ENCODE measurements at places on chromosomes 5 and 9.
A peak's percentile ranks its signal among the peaks of the same experiment; 100 is the strongest.

- no peak for DNase-seq
Observed at GRCh38 chr5:128799945-128800344, 165.3 kb upstream of the SLC27A6 start.

- peak; percentile 28 for DNase-seq
Observed at GRCh38 chr5:91928754-91929521, 545.8 kb upstream of the ARRDC3 start.

GRCh38 chr9:84554069-84554664 is 115.4 kb upstream of the NTRK2 start:
- DNase-seq: no peak

DNA sequence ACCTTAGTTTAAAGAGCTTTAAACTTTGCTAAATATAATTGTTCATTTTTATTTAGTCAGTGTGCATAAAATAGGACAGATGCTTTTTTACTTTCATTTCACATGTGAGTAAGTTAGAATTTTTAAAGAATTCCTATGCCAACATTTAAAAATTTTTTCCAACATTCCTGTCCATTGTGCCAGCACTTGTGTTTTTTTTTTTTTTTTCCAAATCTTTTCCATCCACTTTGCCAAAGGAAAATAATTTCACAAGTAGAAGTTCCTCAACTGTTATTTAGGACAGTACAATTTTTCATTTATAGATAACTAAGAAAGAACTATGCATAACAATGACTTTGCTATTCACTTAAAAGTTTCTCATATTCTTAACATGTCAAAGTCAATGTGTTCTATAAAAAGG is 189.5 kb downstream of the ADAMTS6 start:
- no peak for DNase-seq

GRCh38 chr5:144378681-144379080 is 208.0 kb downstream of the KCTD16 start:
- DNase-seq: no peak

- no peak for DNase-seq
Observed at GRCh38 chr5:1820926-1821325, 19.7 kb downstream of the NDUFS6 start.

GRCh38 chr9:4266602-4267001 is 33.3 kb downstream of the GLIS3 start:
- DNase-seq: no peak

DNA sequence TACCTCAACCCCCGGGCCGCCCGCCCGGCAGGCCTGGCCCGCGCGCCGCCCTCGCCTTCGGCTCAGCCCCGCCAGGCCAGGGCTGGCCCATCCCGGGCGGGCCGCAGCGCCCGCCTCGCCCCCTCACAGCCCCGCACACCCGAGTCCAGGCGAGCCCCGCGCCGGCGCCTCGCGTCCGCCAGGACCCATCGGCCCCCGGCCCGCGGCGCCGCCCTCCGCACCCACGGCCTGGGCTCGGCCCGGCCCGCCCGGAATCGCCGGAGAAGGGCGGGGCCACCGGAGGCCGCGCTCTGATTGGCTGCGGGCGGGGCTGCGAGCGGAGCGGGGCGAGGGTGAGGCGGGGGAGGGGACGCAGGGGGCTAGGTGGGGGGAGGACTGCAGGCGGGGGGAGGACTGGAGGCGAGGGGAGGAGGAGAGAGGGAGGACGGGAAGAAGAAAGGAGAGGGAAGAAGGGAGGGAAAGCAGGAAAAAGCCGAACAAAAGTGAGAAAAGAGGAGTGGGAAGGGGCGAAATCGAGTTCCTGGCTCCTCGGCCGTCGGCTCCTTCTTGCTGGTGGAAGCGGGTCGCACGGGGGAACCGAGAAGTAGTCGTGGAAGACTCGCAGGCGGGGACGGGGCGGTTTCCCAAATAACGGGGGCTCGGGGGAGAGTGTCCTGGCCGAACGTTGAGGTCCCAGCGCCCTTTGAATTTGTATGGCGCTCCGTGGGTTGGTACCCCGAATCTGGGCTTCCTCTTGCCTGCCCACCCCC is 472 bp upstream of the UBTD2 start:
- DNase-seq: peak; percentile 82

DNA sequence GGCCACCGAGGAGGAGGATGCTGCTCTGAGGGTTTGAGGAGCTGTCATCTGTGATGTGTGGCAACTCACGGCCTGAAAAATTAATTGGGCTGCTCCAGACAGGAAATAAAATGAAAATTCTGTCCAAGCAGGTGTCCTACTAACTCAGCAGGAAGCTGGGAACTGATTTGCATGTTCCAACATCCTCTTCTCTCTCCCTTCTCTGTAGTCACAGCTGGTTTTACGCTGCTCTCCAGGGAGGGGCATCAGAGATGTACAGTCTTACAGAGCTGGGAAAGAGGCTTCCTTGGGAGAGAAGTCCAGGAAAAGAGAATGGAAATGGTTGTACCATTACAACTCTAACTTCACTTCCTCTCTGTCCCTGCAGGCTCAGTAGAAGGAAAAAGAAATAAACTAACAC is 24.2 kb upstream of the SIL1 start:
- no peak for DNase-seq

DNA sequence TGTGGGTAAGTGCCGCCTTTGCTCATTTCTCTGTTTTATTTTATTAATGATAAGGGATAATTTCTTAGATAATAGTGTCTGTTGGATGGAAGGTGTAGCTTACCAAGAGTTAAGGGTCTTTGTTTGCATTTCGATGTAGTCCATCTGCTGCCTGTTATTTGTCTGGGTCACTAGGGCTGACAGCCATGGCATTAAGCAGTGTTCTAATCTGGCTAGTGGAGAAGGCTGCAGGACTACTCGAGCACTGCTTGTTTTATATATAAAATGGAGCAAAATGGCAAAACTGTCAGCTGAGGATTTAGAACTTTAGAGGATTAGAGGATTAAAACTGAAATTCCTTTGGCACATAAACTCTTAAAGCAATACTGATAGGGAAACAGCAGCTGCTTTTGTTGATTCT is 67.5 kb downstream of the C7 start:
- no peak for DNase-seq

- no peak for DNase-seq
Observed at GRCh38 chr9:19410195-19410503, 1.3 kb downstream of the ACER2 start.

DNA sequence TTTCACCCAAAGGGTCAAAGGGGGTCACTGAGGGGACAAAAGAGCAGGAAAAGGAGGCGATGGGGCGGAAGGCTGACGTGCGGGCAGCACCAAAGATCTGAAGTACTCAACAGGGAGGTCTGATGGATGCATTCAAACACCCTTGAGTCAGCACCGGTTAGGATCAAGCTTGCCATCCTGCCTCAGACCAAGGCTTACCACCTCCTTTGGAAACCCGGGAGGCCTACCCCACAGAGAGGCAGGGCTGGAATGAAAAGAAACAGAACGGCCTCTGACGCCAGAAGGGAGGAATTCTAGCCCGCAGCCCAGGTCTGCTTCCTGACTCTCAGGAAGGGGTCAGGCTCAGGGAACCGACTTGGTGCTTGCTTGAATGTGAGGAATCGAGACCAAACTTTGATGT is 125.6 kb downstream of the PAPPA start:
- peak; percentile 80 for DNase-seq

DNA sequence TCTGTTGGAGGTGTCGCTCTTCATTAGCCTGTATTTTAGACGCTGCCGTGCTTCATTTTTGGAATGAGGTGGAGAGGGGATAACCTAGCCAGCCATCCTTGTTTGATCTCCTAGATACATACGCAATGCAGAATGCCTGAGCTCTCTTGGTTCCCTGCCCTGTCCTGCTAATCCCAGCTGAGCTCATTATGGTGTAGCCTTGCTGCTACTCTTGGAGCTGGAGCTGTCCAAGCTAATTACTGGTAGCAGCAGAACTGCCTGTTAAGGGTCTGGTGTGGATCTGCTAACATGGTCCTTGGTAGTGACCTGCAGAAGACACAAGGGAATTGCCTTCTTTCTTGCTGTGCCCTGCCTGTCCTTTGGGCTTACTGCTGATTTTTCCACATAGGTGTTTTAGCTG is 207.9 kb downstream of the CNTLN start:
- DNase-seq: no peak

DNA sequence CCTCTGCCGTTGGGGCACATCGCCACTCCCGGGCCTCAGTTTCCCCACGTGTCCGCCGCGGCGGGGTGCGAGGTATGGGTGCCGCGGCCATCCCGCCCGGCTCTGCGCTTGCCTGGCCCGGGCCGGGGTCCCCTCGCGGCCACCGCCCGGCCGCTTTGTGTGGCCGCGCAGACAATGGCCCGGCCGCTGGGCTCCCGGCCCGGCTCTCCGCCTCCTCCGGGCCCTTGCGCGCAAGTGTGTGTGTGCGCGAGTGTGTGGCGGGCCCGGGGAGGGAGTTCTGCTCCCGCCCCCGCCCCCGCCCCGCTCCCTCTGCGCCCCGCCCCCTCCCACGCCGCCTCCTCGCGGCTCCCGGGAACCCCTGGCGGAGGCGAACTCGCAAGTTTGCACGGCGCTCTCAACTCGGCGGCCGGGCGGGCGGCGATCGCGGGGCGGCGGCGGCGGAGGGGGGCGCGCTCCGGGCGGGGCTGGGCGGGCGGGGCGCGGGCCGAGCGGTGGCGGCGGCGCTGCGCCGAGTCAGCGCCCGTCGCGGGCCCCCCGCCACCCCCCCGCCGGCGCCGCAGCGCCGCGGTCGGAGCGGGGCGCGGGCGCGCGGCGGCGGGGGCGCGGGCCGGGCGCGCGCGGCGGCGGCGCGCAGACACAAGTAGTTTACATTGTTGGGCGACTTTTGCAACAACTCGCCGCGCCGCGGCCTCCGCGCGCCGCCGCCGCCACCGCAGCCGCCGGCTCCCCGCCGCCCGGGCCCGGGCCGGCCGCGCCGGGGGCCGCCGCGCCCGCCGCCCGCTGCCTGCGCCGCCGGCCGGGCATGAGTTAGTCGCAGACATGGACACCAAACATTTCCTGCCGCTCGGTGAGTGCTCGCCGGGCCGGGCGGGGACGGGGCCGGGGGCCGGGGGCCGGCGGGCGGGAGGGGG is at the start of gene RXRA:
Gene RXRA (plus strand): TSS at position 643 of the 911 bp plus-strand sequence. CDS start 177 bp downstream, at position 820.
- DNase-seq: peak; percentile 86

DNA sequence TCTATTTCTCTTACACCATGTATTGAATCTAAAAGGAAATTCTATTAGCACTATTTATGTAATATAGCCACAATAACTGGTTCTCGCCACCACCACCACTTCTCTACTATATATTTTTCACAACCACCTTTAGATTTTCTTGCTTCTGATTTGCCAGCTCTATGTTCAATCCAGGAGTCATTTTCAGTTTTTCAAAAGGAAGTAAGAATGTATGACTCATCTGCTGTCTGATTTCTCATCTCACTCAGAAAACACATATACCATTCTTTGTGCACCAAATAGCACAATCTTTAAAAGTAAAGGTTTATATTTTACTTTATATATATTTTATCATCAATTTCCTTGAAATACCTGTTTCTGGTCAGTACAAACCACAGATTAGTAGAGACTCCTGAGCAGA is 1127.5 kb downstream of the TAF11L14 start:
- DNase-seq: peak; percentile 2

DNA sequence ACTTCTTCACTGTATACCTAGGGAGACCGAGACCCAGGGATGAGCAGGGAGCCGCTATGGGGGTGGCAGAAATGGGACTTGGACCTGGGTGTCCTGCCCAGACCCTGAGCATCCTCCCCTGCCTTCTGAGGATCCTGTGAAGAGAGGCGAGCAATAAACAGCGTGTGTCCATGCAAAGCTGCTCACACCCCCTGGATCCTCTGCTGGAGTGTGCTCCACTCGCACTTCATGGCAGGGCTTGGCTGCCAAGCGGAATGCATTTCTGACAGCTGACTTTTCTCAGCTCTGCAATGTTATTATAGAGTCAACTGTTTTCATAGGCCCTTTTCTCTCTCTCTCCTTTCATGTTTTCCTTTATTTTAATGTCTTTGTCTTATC is 31.0 kb upstream of the ALDH1B1 start:
- DNase-seq: no peak

DNA sequence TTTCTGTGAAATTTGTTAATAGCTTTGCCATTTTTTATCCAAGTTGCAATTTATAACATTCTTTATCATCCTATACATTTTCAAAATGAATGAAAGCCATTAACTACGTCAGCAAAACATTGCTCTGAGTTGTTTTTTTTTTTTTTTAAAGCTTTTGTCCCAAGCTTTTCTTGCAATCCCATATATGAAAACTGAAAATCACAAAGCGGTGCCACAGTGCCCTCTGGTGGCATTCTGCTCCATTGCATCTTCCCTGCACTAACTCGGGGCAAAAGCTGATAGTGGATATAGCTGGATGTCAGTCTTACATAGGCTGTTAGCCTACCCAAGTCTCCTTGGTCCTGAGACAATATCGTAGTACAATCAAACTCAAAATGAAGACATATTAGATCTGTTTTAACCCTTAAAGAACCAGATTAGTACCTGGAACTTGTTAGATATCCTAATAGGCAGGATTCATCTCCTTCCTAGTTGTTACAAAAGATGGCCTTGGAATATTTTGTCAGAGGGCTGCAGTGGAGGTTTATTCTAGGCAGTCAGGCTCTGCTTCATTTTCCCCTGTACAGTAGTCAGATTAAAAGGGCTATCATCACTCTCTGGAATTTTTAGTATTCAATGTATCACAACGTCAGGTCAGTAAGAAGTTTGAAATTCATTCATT is 669.9 kb downstream of the PTPRD start:
- DNase-seq: peak; percentile 64

- no peak for DNase-seq
Observed at GRCh38 chr9:9945966-9946365, 666.8 kb downstream of the PTPRD start.

GRCh38 chr5:15425766-15426165 is 74.2 kb upstream of the FBXL7 start:
- no peak for DNase-seq

DNA sequence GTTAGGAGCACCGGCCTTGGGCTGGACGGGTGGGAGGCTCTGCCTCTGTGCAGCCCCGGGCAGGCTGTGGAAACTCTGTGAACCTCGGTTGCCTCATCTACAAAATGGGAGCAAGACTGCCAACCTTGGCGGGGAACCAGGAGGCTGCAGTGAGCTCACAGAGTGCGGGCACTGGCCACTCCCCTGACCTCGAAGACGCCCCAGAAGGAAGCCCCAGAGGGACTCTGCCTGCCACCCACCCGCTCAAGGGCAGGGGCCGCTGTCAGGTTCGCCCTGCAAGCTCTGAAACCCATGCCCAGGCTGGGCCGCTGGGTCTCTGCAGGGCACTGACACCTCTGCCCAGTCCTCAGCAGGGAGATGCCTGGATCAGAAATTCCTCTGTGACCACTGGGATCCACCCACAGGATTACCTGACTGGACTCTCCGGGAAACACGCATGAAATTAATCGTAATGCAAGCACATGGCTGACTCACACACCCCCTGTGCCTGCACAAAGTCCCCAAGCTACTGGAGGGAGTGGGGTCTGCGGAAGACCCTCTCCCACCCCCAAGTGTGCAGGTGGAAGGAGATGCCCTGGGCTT is 7.4 kb downstream of the CCDC187 start:
- DNase-seq: no peak
